Heart right ventricle (tissue), 16 donors: ENCODE measurements at places on chromosomes 7 and 10. TPM values are rescaled to one million over a fixed set of nuclear protein-coding genes. Genes with fewer than 3 reads are reported as not detected.

The C7orf57 gene
- polyA plus RNA-seq = not detected

GRCh38 chr10:121664671-121665070, 66.4 kb upstream of the FGFR2 start:
- DNase-seq = no peak

DNA sequence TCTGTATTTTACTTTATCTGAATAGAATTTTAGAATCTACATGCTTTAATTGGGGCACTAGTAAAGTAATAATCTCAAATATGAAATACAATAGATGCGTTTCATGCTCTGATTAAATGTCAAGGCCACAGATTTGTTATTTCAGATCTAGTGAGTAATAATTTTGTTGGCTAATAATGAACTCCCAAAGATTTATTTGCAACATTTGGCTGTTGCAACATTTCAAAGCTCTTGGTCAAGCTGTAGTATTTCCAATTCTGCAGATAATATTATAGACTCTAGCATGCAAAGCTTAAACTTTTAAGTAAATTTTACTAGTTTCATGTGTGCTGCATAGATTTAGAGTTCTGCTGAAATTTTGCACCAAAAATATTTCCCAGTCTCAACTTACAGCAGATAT, 16.7 kb downstream of the LRRN3 start:
- no peak for DNase-seq

GRCh38 chr10:30063099-30063498, 3.7 kb upstream of the JCAD start:
- no peak for DNase-seq

The HOXA7 gene
- polyA plus RNA-seq = not detected

DNA sequence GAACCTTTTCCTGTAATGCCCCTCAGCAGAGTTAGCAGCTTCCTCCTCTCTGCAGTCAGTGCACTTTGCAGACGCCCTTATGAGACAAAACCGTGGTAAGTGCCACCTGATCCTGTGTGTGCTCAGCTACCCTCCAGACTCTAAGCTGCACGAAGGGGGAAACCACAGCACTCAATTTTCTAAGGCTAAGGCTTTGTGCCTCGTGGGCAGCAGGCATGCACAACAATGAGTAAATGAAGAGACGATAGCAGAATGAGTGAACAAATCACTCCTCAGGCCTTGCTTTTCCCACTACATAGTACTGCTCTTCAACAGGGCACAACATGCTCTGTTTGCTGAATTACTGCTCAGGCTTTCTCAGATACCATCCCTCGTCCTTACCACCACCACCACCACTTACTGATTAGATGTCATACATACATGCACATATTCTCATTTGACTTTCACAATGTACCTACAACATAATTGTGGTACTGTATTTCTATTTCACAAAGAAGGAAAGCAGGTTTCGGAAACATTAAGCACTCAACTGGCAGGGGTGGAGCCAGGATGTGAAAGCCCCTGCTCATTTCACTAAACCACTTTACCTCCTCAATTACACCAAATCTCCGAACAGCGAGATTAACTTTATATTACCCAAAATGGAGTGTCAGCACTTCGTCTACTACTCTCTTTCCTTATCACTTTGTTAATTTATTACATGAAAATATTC, 85.4 kb downstream of the ICA1 start:
- DNase-seq = no peak

DNA sequence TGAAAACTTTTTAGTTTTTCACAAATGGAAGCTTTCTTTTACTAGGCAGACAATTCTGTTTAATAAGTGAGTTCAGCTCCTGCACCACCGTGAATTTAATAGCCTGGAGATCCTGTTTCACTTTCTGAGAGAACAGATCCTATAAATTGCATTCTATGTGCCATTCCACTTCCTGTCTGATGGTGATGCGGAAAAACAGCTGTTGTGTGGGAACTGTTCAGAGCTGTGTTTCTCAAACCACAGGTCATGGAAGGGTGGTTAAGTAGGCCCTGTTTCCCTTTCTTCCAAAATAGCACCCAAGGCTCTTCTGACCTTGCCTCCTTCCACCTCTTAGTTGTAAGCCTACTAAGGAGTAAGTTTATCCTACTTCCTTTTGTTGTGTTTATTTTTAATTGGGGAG, 97.2 kb upstream of the DKK1 start:
- no peak for DNase-seq

The TMEM139 gene
- polyA plus RNA-seq = 18.0 TPM

- DNase-seq = no peak
These were observed 3.2 kb downstream of the HOXA11 start for GRCh38 chr7:27181795-27182275.

DNA sequence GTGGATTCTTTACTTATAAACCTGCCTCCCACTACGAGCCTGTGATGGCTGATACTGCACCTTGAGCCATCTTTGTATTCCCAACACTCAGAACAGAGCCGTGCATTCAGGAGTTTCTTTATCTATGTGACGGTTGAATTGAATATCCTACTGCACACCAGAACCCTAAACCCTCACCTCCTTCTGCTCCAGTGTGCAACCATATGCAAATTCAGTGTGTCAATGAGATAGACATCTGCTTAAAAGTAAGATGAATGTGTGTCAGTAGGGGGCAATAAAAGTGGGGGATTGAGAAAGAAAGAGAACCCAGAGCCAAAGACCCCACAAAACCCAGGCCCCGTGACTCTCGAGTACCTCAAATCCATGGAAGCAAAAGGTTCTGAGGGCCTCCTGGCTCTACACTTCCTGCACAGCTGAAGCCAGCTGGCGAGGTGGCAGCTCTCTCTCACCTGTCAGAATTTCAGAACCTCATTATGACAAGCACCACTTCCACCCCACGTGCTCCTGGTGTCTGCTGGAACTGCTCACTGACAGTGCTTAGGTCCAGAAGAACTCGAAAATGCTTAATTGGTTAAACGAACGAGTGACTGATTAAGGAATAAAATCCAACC, 143.3 kb upstream of the GPR26 start:
- no peak for DNase-seq

- no peak for DNase-seq
These were observed 26.5 kb downstream of the HDAC9 start for GRCh38 chr7:18521945-18522566.

- DNase-seq = no peak
These were observed 69.5 kb downstream of the CDK13 start for GRCh38 chr7:40019558-40019957.

The LRRTM3 gene
- polyA plus RNA-seq = not detected

GRCh38 chr7:18305866-18306265, 189.7 kb upstream of the HDAC9 start:
- no peak for DNase-seq

The FZD8 gene
- 1.7 TPM for polyA plus RNA-seq

DNA sequence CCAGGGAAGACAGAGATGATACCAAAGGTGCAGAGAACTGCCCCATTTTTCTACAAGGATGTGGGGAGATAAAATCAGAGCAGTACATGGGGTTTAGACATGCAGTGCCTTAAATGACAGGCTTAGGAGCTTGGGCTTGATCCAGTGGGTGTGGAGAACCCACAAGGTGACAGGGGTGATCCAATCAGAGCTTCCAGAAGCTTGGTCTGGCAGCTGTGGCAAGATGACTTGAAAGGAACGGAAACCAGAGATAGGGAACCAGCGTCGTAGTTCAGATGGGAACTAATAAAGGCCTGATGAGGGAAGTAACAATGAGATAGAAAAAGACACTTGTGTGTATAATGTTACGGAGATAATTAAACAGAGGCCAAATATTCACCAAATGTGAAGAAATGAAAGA, 80.7 kb downstream of the SLC37A3 start:
- DNase-seq = no peak

DNA sequence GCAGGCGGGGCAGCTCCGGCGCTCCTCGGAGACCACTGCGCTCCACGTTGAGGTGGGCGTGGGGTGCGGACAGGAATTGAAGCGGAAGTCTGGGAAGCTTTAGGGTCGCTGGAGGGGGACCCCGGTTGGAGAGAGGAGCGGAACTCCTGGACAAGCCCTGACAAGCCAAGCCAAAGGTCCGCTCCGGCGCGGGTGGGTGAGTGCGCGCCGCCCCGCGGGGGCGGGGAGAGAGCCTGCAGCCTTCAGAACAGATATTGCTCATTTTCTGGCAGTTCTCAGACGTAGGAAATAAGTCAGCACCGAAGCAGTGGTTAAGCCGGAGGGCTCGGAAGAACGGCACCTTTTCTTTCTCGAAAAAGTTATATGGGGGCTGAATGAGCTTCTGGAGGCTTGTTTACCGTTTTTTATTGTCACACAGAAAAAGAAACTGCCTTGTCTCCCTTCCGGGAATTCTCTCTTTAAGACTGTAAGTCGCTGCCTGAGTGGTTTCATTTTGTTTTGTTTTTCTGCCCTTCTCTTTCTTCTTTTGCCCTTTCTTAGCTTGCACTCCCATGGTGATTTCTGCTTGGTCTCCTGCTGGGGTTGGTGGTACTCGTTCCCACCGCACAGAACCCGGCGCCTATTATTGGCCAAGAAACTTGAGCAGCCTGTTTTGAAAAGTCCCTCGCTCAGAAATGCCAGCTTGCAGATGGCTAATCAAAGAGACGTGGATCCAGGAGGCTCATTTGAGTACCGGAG, 732 bp downstream of the FAS start:
- peak; percentile 78 for DNase-seq

The LEP gene
- polyA plus RNA-seq = 0.73 TPM

GRCh38 chr10:118504467-118505205, 90.8 kb downstream of the PRLHR start:
- no peak for DNase-seq

The RASA4 gene
- polyA plus RNA-seq = 13.8 TPM

DNA sequence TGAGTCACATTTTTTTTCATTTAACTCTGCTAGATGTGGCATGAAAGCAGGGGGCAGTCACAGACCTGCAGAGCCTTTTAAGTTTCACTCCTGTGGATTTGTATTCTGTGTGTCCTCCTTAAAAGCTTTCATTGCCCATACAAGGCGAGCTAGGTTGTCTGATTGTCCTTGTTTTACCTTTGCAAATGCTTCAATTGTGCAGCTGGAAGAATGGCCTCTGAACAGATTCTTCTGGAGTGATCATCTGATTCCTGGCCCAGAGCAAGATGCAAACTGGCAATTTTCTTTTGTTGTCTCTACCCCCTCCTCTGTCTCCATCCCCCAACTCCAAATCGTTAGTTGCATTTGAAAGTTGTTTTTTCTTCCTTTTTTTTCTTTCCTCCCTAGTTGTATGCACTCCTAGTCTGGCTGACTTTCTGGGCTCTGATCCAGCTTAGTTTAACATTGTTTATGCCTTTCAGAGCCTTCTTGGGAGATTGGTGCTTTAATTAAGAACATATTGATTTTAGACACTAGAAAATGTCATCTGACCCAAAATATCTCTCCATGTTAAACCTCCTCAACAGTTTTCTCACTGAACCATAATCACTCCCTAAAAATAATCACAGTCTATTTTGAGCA, 150.2 kb downstream of the REEP3 start:
- DNase-seq = no peak

GRCh38 chr7:55593515-55594318, 21.4 kb upstream of the VOPP1 start:
- peak; percentile 27 for DNase-seq

- no peak for DNase-seq
These were observed 51.3 kb downstream of the MDFIC start for GRCh38 chr7:114973147-114973546.

DNA sequence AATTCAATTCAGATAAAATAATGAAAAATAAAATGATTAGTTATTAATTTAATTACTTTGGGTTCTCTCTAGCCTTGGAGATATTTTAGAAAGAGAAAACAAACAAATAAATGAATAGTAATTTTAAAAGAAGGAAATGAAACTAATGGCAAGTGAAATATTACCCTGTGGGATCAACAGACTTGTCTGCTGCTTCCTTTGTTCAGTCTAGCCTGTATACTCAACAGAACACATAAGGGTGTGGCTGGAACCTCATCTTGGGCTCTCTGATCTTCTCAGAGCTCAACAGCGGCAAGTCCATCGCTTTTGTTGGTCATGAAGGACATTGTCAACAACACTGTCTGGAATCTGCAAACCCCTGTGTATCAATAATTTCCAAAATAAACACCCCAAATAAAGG, 904.9 kb downstream of the IPMK start:
- DNase-seq = no peak

DNA sequence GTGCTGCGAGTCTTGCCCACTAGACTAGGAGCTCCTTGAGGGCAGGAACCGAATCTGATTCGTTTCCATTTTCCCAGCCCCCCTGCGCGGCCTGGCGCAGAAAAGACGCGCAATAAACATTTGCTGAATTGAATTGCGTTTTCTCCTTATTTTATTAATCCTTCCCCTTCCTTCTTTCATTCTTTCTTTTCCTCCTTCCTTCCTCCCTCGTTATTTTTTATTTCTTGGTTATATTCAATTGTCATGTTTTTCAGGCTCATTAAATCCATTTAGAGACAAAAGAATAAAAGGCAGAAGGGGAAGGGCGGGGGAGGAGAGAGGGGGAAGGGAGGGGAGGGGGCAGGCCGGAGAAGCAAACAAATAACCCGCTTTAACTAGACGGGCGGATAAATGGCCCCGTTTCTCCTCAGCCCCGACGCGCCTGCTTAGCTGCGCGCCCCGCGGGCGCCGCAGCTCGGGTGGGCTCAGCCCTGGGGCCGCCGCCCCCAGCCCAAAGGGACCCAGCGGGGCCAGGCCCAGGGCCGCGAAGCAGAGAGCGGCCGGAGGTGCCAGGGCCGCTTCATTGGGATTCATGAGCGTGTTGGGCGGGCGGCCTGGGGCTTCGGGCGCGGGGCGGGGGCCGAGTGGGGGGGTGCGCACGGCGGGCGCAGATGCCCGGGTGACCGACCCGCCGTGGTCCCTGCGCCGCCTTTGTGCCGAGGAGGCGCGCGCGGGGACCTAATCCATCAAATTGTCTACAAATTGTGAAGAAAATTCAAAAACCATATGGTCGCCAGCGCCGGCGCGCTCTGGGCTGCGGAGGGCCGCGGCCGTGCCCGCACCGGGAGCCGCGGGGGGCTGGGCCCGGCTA, 5.0 kb downstream of the LBX1 start:
- DNase-seq = no peak

GRCh38 chr7:44093102-44093641, 10.8 kb upstream of the POLM start:
- DNase-seq = no peak

The HMX2 gene
- polyA plus RNA-seq = not detected

The CYP3A5 gene
- polyA plus RNA-seq = not detected

- no peak for DNase-seq
These were observed 5.9 kb downstream of the TMEM176A start for GRCh38 chr7:150806454-150806853.

DNA sequence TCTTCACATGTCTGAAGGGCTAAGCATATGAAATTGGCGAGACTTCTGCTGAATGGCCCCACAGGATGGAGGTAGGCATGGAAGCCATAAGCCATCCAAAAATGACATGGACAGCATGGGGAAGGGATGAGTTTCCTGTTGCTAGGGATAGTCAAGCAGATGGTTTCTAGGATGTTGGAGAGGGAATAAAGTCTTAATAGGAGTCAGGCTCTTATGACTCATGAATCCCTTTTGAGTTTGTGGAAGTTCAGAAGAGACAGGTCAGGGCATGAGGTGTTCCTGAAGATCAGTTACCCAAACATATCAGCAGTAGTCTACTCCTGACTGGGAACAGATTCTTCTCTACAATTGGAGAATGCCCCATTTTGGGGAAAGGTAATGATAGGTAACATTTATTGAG, 243.9 kb downstream of the REEP3 start:
- no peak for DNase-seq

The SLC16A9 gene
- 0.73 TPM for polyA plus RNA-seq

The C10orf67 gene
- polyA plus RNA-seq = 0.42 TPM

GRCh38 chr7:36607721-36608095, 116.6 kb downstream of the AOAH start:
- no peak for DNase-seq

- no peak for DNase-seq
These were observed 195.6 kb upstream of the RHOBTB1 start for GRCh38 chr10:61139592-61139953.
